ENCODE measurements at places on chromosomes 3 and 15.
A peak's percentile ranks its signal among the peaks of the same experiment; 100 is the strongest.

DNA sequence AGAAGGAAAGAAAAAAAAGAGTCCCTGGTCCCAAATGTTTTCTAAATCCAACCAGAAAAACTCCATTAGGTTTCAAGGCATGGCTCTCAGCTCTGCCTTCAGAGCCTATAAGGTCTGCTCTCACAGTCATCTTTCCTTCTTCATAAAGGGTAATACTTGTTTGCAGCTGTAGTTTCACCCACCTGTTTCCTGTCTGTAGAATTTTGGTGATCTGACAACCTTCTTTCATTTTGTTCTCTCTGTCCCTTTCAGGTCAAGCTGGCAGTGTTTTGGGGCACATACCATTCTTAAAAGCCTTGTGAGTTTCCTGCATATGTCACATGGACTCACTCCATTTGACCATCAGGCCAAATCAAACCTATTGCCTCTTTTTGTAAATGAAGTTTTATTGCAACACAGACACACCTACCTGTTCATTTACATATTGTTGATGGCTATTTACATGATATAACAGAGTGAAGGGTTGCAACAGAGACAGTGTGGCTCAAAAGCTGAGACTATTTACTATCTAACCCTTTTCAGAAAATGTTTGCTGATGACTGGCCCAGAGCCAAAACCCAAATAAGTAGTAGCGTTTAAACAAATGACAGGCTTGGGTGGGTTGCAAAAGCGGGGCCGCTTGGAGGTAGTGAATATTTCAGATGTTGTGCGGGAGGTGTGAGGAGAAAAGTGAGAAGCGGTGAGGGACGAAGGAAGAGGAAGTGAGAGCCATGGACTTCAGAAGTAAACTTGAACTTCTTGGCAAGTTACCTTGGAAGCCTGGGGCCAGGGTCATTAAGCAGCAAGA is 292.7 kb upstream of the PROK2 start:
- no peak for DNase-seq

- DNase-seq: no peak
These were observed 204.7 kb upstream of the CTNNB1 start for GRCh38 chr3:40994611-40995010.

DNA sequence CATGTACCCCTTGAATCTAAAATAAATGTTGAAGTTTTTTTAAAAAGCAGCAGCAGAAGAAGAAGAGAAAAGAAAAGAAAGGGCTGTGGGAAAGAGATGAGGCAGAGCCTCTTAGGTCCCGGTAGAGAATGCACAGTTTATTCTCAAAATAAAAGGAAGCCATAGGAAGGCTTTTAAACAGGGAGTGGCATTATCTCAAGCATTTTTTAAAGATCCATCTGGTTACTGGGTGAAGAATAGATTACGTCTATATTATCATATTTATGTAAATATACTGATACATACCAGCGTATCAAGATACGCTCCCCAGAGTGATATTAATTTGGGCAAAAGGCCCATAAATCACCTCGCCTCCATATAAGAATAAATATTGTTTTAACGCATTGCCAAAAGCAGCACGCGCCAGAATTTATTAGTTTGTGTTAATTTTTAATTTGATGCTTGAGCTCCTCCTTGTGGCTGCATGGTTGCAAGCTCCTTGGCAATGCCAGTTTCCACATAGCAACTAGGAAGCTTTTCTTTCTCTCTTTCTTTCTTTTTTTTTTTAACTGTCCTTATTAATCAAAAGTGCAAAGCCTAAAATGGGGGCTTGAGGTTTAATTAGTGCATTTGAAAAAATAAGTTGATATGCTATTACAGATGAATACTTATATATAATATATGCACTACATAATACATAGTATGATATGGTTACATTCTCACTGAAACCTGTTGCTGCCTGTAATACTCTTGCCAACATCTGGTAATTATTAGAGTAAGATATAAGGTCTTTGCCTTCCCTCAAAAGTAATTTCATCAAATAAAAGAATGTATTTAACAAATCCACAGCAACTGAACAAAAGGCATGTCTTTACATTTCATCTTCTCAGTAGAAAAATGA is 242.8 kb upstream of the UBE2E2 start:
- DNase-seq: peak; percentile 25

DNA sequence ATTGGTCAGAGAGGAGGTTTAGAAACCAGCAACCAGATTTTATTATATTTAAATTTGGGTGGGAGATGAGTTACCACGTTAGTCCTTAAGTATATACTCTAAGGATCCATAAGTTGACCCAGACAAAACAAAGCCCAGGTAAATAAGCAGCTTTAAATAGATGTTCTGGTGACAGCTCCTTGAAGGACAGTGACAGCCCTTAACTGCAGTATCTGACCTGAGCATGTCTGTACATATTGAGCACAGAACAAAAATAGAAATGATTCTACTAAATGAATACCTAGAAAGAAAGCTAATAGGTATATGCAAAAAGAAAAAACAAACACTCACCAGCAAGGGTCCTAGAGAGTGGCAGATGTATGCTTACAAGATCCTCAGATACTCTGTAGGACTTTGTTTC is 63.0 kb downstream of the UBR1 start:
- no peak for DNase-seq

- DNase-seq: no peak
These were observed 55.9 kb upstream of the LIMD1 start for GRCh38 chr3:45538641-45538986.

GRCh38 chr3:97138914-97139541 is 324.6 kb downstream of the EPHA6 start:
- peak; percentile 5 for DNase-seq

DNA sequence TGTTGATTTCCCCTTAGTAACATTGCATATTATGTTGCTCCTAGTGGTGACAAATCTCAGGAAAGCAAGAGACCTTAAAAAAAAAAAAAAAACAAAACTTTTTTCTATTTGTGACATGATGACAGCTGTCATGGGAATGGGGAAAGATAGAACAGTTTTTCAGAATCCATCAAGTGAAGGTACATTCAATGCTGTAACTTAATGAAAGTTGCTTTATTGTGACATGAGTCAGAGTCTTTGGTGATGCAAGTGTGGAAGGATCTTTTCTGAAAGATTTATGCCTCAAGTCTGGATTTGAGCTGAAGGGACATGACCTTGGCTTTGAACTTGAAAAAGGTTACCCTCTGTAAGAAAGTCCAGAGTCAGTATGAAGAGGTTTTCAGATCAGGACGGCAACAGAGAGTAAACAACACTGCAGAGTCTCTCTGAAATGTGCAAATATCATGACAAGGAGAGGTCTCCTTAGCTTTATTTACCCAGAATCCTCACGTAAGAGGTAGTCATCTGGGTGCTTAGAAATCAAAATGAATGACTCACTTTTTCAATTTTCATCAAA is 424.7 kb downstream of the CNTN4 start:
- no peak for DNase-seq

DNA sequence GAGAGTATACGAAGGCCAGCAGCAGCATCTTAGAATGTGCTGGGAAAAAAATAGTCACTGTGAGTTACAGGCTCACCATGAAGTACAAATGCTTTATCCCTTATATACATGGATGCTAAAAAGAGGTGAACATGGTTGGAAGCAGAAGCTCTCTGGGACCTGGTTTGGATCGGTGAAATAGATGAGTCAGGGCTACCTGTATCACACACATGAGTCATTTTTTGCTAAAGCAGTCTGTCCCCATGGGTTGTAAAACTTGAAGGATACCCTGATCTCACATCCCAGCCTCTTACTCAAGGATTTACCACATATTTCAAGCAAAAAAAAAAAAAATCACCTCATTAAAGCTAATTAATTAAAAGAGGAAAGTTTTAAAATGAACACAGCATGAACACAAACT is 6.9 kb upstream of the SERPINI2 start:
- no peak for DNase-seq

DNA sequence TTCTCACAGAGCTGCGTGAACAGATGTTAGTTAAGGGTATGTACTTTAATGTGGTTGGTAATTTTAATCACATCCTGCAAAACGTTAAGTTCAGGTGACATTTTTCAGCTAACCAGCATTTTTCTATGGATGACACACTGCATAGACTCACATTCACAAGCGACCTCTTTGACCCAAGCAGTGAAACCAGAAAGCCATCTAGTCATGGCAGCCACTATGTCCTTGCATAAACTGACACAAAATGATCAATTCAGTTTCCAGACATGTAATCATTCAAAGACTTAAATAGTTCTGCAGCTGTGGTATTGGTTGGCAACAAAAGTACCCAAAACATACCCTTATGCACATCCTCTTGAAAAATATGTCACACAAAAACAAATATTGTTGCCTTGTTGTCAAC is 7.4 kb upstream of the CAPN7 start:
- DNase-seq: no peak

- no peak for DNase-seq
These were observed 262.3 kb downstream of the CNTN3 start for GRCh38 chr3:74352166-74352565.

DNA sequence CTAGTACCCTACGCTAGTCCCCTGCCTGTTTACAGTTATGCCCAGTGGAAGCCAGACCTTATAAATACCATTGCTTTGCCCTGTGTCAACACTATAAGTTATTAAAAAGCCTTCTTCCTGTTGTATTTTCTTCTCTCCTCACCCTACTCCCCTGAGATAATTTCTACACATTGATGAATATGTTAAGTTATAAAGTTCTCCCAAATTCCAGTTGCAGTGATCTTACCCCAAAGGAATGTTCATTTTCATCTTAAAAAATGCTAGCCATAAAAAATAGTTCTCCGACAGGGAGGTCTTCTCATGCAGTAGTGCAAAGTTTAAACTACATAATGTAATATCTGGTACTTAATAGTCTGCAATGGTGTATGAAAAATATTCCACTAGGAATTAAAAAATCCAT is 58.6 kb downstream of the MAP2K5 start:
- no peak for DNase-seq

GRCh38 chr15:77346245-77347036 is 73.5 kb downstream of the PEAK1 start:
- DNase-seq: no peak

GRCh38 chr3:194281766-194282165 is 69.4 kb downstream of the CPN2 start:
- no peak for DNase-seq

DNA sequence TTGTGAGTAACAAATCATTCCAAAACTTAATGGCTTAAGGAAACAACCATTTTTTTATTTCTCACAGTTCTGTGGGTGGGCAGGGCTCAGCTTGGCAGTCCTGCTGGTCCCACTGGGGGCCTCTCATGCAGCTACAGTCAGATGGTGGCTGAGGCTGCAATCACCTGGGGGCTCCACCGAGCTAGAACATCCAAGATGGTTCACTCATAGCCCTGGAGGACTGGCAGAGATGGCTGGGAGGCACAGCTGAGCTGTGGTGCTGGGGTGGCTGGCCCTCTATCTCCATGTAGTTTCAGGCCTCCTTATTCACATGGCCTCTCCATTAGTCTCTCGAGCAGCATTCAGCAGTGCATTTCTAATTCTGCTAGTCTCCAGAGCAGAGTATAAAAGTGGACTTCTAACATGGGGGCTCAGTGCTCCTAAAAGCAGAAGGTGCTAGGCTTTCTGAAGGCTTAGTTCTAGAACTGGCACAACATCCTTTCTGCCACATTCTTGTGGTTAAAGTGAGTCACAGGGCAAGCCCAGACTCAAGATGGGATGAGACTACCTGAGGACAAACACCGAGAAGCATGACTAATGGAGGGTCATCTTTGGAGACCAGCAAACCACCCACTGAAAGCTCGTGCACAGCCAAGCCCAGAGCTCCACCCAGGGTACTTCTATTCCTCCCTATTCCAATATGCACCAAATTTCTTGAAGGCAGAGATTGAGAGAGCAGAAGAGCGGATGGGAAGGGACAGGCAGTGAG is 6.3 kb downstream of the CAV3 start:
- DNase-seq: no peak

DNA sequence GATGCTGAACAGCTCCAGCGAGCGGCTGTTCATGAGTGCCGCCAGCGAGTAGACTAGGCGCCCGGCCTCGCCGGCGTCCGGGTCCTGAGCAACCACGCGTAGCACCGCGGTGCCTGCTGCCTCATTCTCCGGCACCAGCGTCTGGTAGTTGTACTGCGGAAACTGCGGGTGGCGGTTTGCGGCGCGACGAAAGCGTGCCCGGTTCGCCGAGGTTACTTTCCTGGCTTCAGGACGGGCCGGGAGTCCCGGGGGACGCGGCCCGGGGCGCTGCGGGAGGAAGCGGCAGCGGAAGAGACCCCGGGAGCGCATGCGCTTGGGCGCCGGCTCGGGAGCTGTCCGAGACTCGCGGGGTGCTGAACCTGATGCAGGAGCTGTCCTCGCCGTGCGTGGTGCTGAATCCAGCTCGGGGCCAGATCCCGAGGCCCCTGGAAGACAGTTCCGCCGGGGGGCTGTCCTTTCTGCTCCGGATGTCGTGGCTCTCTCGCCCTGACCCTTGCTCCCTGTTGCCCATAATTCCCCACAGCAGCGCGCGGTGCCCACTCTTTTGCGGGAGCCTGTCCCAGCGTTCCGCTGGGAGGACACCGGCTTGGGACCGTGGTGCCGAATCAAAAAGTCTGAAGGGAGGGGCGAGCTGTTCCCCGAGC is 1.1 kb downstream of the CELSR3 start:
- peak; percentile 97 for DNase-seq

DNA sequence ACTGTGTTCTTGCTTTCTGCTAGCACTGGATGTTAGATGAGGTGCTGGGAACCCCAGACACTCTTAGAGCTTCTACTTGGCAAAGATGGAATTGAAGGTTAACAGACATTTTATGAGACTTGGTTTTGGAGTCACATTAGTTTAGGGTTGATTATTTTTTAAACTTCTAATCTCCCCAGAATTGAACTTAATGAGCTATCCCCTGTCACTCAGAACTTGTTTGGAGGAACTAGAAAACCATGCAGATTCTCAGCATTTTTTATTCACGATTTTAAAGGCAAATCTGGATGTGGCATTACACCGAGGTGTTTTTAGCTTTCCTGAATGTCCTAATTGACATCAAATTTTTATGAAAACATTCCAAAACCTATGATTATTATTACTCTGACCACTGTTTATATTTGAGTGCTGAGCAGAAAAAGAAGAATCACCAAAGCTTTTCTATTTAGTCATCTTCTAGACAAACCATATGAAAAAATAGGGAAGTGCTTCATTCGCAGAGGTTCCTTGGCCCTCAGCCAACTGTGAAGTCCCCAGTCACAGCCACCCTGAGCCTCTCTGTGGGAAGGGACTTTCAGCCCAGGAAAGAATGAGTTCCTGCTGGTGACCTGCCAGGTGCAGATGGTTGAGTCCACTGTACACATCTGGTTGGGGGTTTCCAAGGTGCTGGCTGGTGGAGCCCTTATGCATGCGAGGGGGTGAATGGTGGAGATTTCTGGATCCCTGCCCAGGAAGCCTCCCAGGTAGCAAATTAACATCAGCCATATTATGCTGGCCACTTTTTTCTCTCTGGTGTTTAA is 196.0 kb upstream of the TOPAZ1 start:
- no peak for DNase-seq

- no peak for DNase-seq
These were observed 1.7 kb downstream of the P2RY14 start for GRCh38 chr3:151276687-151277042.

- no peak for DNase-seq
These were observed 207.1 kb downstream of the LRRN1 start for GRCh38 chr3:4006288-4006687.

GRCh38 chr15:42059661-42060476 is 34.5 kb downstream of the PLA2G4D start:
- DNase-seq: peak; percentile 51

- DNase-seq: no peak
These were observed 143.9 kb upstream of the UMPS start for GRCh38 chr3:124586126-124587052.

All from HuH-7 (cell line).